ENCODE measurements at places on chromosomes 1 and 21.

DNA sequence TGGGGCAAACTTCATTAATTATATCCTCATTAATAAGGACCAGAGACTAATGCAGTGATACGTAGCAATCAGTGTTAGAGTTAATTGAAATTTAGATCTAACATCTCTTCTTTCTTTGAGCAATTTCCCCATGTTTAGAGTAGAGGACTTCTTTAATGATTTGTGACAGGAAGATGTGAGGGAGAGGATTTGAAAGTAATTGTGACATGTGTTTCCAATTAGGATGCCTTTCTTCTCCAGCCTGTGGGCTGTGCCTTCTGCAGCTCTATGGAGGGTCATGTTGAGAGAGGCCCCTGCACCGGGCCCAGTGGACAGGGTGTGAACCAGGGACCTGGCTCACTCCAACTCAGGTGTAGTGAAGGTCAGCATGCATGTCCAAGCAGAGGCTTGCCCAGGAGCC is 103.0 kb downstream of the GREM2 start:
- no peak for DNase-seq

- DNase-seq = no peak
Observed at GRCh38 chr21:14863745-14864210, 201.0 kb downstream of the NRIP1 start.

- peak; percentile 15 for DNase-seq
Observed at GRCh38 chr1:58986996-58987767, 203.3 kb upstream of the JUN start.

GRCh38 chr1:174858301-174858700 is 141.4 kb upstream of the CACYBP start:
- no peak for DNase-seq

DNA sequence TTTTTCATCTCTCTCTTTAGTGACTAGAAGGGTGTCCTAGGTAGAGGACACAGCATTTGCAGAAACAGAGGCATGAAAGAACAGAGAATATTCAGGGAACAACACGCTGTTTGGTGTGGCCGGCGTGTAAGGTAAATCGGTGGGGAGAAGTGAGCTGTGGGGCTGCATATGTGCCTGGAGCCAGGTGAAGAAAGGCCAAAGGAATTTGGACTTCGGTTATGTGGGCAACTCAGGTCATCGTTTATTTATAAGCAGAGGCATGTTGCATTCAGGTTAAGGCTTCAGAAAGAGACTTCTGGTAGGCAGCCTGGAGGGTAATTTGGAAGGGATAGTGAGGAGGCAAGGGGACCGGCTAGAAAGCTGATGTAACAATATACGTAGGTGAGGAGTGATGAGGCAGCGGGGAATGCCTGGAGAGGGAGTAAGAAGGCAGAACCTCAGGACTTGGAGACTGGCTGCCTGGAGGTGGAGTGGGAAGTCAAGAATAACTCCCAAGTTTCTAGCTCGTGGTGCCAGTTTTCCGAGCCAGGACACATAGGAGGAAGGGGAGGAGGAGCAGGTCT is 64.1 kb upstream of the ACOT11 start:
- no peak for DNase-seq

DNA sequence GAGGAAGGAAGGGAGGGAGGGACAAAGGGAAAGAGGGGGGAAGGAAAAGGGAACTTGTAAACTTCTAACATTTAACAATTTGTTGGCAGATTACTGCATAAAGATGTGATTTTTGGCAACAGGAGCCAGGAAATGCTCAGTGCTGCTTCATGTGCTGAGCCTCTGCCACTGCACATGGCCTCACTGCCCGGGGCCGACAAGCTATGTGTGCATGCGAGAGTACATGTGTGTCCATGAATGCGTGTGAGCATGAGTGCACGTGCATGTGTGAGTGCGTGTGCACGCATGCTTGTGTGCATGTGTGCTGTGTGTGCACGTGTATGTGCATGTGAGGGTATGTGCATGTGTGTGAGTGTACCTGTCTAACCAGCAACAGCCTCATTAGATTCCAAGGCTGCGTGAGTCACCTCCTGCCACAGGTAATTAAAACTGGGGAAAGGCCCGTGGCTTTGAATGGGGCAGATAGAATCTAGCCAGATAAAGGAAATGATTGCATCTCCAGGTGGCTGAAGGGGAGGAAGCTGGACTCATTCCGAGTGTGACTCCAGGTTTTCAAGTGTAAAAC is 41.4 kb upstream of the TSPEAR start:
- no peak for DNase-seq

GRCh38 chr1:208107425-208108212 is 136.6 kb downstream of the PLXNA2 start:
- DNase-seq = no peak

- DNase-seq = no peak
Observed at GRCh38 chr1:238701024-238701423, 685.3 kb upstream of the CHRM3 start.

GRCh38 chr1:198168227-198168626 is 11.4 kb downstream of the NEK7 start:
- DNase-seq = no peak

GRCh38 chr1:63868268-63868781 is 94.5 kb downstream of the ROR1 start:
- no peak for DNase-seq

DNA sequence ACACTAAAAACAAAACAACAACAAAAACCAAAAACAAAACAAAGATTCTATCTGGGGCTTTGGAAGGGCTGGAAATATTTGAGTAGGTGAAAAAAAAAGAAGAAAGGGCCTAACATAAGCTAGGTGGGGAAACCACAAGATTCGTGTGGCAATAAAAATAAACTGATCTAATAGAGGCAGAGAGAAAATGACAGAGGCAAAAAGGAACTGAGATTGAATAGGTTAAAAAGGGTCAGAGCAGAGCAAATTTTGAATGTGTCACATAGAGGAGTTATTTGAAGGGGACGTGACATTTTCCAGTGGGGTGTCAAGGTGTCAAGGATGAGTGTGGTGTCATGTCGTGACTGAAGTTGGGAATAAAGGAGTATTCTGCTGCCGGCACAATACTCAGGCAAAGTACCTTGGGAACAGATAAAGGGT is 65.2 kb upstream of the RALGPS2 start:
- DNase-seq = no peak

- DNase-seq = peak; percentile 49
Observed at GRCh38 chr1:21622466-21623315, 46.5 kb downstream of the RAP1GAP start.

GRCh38 chr1:114355240-114355639 is 155.8 kb downstream of the TRIM33 start:
- DNase-seq = no peak

GRCh38 chr1:6179564-6180175 is 451 bp downstream of the CHD5 start:
- DNase-seq = no peak

DNA sequence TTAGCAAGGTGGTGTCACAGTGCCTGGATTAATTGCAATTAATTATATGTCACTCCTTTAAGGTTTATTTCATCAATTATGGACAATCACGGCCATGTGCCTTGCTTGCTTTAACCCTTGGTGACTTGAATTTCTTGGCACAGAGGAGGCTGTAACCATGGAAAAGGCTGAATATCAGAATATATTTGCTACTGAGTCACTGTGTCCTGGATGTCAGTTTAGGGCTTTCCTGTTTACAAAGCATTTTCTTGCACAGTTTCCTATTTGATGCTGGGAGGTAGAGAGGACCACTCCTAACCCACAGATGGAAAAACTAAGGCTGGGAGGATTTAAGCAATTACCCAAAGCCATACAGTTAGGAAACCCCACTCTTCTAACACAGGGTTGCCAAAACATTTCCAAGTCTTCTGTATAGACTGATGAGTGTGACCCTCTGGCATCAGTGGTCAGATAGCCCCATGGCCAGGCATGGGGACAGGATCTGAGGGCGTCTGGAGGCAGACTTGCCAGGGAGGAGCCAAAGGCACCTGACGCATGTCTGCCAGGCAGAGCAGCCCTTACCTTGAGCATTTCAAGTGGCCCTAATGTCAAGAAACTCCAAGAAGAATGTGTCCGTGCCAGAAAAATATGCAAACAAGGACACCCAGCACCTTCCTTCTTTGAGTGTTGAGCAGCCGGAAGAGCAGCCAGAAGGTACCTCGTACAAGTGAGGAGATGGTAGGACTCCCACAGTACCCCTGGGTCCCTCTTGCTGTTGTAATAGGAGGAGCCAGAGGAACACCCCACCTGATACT is 34.4 kb downstream of the KCNN3 start:
- no peak for DNase-seq

DNA sequence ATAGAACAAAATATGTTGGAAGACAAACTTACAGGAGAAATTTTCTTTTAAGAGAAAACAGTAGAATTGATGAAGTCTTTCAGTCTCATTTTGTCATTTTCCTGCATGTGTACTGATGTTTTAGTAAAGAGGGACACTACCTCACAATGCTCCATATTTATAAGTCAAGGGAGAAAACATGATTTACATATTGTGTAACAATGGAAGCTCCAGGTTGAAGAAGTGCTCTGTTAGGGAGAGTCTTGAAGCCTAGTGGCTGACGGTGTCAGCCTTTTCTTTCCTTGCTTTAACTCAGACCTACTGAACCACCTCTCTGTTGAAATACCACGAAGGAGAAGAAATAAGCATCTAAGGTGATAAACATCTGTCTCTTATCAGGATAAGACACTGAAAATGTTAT is 75.0 kb downstream of the C4BPA start:
- DNase-seq = no peak

DNA sequence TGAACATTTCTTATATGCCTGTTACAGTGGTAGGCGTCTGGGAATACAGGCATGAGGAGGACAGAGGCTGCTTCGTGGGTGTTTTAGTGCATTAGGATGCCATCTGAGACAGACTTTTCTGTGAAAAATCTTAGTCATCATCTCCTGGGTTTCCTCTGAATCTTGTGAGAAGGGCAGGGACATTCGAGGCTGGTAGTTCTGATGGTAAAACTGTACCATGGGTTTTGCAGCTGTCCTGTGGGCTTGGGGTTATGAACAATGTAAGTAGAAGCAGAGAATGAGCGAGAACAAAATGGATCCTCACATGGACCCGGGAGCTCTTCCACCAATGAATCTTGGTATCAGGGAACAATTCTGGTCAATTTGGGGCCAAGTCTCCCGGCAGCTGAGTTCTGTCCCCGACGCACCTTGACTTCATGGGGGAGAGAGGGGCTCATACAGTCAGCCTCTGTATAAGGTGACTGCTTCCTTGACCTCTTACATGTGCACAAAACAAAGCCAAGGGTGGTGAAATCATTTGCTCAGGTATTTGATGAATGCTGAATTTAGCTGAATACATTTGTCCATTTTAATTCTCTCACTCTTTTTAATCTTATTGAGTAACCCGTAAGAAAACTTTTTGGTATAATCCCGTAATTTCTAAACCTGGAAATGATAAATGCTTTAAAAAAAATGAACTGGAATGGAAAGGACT is 63.6 kb upstream of the ERRFI1 start:
- no peak for DNase-seq

DNA sequence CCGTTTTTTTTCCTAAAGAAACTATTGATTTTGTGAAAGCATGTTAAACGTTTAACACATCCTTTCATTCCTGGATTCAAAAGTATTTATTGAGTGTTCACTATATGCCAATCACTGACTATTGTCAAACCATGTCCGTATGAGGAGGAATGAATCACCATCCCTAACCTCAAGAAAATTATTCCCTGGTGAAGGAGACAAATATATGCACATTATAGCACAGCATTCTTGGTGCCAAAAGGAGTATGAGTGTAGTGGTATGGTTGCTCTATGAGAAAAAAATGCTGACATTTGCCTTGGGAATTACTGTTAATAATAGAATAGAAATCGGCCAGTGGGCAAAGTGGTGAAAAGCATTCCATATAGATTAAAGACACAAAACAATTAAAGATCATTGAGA is 1390.1 kb downstream of the MRPL39 start:
- DNase-seq = no peak

DNA sequence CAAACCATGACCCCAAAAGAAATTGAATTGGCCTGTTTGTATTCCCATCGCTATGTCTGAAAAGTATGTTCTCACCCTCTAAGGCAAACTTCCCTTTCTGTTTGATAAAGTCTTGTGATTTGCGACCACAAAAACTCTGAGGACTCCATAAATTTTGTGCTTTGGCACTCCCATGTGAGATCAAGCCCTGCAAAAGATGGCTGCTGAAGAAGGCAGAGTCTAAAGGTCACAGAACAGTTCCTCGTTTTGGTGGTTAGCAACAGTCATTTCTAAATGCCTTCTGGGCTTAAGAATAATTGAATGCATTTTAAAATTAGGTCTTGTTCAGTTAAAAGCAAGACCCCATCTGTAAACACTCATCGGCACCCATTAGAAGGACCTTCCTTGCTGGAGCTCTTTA is 441.6 kb downstream of the OMA1 start:
- no peak for DNase-seq

GRCh38 chr21:35616090-35616489 is 444.2 kb downstream of the SETD4 start:
- peak; percentile 0 for DNase-seq

DNA sequence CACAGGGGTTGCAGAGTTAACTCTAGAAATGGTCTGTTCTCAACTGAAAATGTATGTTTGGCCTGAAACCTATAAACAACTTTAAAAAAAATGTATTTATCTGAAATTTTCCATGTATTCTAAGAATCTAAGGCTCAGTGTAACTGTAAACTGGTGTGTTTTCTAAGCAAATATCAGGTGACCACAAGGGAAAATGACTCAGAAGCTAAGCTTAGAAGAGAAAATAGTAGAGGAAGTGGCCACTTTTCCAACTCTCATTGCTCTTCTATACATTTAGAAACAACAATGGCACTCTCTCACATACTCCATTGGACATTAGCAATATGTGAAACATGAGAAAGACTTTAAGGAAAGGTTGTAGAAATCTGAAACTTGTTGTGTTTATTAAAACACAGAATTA is 7.5 kb downstream of the TNFSF18 start:
- DNase-seq = no peak

DNA sequence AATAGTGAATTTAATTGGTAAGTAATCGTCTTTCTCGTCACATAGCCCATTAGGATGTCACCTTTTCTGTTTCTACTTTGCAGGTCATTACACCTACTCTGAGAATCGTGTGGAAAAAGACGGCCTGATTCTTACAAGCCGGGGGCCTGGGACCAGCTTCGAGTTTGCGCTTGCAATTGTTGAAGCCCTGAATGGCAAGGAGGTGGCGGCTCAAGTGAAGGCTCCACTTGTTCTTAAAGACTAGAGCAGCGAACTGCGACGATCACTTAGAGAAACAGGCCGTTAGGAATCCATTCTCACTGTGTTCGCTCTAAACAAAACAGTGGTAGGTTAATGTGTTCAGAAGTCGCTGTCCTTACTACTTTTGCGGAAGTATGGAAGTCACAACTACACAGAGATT is 23.3 kb downstream of the PARK7 start:
- DNase-seq = no peak

DNA sequence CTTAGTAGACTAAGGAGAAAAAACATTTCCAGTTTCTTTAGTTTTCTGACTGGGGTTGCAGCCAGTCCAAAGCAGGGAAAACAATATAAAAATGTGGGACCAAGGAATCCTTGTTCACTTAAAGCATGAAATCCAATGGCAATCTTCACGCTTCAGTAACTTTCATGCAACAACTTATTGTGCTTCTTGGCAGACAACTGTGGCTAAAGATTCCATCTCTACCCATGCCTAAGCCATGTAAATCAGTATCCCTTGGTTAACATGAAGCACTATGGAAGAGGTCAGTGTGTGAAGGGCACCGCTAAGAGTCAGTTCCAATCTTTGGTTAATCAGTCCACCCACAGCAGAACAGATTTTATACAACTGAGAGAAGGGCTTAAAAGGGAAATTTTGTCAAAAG is 201.8 kb upstream of the GREM2 start:
- no peak for DNase-seq
